Endothelial cell of umbilical vein (primary cell): ENCODE measurements at places on chromosomes 7 and 10. TPM values are rescaled to one million over a fixed set of nuclear protein-coding genes. Genes with fewer than 3 reads are reported as not detected.

GRCh38 chr10:129962031-129962871 lies 1.8 kb downstream of the EBF3 start:
- DNase-seq: no peak

- DNase-seq: no peak
These were observed 161.4 kb downstream of the GPAM start for GRCh38 chr10:112022196-112022595.

PLAU gene
- 32.5 and 34.9 TPM in 2 replicates for total RNA-seq

VPS50 gene
- total RNA-seq: 23.9 and 25.6 TPM in 2 replicates

FEZF1 gene
- total RNA-seq: not detected in 2 replicates

TAS2R41 gene
- total RNA-seq: not detected in 2 replicates

- no peak for DNase-seq
These were observed 258.1 kb upstream of the C7orf33 start for GRCh38 chr7:148332191-148333186.

- DNase-seq: peak; percentile 70
These were observed 246.1 kb downstream of the REEP3 start for GRCh38 chr10:63767138-63767801.

SLC26A3 gene
- total RNA-seq: not detected in 2 replicates

CDNF gene
- 0.58 and 0.99 TPM in 2 replicates for total RNA-seq

DNA sequence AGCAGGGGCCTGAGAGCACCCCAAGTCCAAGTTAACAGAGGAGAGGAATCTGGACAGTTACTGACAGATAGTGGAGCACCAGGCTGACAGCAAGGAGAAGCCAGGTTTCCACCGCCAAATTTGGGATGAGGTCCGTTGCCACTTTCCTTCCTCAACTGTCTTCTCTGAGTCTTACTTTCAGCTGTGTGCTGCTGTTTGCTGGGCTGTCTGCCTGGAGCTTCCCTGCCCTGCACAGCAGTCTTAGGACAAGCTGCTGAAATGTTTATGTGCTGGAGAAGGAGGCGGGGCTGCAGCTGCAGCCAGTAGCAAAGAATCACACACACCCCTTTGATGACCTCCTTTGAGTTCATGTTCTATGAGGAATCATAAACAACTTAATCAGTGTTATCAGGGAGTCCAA lies 17.4 kb upstream of the CYP3A7 start:
- no peak for DNase-seq

GRCh38 chr10:6072215-6072934 lies 10.2 kb upstream of the IL2RA start:
- DNase-seq: no peak

DNA sequence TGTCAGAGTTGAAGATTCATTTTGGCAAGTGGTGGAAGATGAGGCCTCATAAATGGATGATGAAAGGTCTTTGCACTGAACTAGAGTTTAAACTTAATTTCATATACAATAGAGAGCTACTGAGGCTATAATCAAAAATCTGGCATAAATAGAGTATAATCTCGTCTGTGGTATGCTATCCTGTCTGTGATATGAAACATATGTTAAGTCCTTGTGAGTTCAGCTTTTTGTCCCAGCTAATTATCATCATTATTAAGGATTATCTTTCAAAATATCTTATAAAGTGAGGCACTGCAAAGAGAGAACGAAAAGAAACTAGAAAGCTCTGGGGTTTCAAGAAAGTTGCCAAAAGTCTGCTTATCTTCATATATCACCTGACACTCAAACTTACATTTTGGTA lies 83.4 kb downstream of the GAD2 start:
- no peak for DNase-seq

CDC14C gene
- total RNA-seq: not detected in 2 replicates

DNA sequence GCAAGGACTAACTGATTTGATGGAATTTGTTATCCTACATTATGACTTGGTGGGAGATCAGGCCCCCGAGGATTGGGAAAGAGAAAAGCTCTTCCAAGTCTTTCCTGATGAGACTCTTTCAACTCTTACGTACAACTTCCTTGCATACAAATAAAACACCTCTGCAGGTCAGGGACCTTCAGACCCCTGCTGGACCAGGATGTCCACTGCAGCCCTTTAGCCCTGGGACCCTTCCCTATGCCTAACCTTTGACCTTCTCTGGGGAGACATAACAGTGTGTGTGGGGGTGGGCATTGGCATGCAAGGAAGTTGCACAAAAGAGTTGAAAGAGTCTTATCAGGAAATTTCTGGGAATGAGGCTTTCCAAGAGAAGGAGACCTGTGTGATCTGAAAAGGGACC lies 859.4 kb downstream of the TYW1 start:
- DNase-seq: no peak

DNA sequence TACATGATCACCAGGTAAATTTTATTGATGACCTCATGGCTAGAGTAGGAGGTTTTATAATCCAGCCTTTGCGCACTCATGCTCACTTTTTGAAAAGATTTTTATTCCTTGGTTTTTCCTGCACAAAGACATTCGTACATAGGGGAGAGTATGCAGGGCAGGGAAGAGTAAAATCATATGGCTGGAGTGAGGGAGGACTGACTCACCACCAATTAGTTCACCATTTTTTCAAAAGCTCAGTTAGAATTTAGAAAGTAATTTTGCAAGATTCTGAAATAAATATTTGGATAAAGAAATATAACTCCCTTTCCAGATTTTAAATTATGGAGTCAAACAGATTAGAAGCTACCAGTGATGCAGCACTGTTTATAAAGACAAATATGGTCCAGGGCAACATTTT lies 111.9 kb downstream of the SEMA3D start:
- DNase-seq: no peak

DNA sequence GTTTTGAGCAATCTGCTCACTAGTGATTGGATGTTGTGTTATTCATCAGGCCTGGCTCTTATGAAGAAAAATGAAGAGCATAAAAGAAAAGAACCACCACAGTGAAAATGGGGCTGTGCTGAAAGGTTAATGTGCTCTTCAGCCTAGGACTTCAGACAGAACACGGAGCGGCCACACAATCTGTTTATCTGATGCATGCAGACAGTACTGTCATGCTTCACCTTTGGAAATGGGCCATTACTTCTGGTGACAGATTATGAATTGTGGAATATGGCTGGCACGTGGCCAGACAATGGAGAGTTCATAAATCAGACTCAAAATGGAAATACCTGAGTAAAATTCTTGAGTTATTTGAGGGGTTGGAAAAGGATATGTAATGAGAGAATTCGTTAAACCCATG lies 86.0 kb upstream of the NOBOX start:
- no peak for DNase-seq

DNA sequence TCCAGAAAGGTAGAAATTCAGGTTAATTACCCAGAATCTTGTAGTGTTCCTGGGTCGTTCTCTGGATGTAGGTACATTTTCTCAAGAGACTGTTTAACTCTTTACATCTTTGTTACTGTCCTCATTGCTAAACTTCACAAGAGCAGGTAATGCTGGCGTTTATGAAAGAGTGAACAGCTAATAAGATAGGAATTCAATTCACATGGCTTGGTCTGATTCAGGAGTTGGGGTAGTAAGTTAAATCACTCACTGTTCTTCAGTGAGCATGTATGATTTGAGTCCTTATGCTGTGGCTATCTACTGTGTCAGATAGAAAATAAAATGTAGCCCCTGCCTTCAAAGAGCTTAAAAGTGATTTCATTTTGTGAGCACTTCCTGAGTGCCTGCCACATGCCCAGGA lies 480.0 kb downstream of the LRMDA start:
- DNase-seq: no peak
